ENCODE measurements at places on chromosomes 16 and 17.

GRCh38 chr16:2511996-2512734 is 1.6 kb upstream of the ATP6V0C start:
- DNase-seq: no peak

- DNase-seq: no peak
Observed at GRCh38 chr17:6304894-6305612, 129.9 kb downstream of the AIPL1 start.

DNA sequence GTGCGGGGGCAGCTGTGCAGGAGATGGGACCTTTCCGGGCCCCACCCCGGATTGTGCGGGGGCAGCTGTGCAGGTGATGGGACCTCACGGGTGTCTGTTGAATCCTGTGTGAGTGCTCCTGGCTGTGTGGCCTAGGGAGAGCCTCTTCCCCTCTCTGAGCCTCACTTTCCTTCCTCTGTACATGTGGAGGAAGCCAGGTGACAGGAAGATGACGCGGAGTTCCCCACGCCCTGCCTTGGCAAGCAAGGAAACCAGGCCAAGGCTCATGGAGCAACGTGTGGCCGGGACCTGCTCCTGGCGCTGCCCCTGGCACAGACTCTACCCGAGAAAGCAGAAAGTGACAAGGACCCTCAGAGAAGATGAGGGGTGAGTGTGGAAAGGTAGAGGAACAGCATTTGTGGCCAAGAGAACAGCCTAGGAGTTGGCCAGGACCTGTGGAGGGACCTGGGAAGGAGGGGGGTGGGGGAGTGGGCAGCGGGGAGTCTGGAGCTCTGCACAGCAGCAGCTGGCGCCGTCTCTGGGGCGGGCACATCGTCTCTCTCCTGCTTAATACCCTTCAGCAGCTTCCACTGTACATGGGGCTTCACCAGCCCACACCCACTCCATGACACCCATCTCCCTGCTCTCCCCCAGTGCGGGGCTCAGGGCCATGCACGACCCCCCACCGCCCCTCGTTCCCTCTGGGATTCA is 38.4 kb upstream of the PABPN1L start:
- DNase-seq: no peak

- no peak for DNase-seq
Observed at GRCh38 chr16:22969567-22969966, 155.6 kb downstream of the HS3ST2 start.

- DNase-seq: no peak
Observed at GRCh38 chr17:43853546-43853945, 6.6 kb downstream of the CD300LG start.

DNA sequence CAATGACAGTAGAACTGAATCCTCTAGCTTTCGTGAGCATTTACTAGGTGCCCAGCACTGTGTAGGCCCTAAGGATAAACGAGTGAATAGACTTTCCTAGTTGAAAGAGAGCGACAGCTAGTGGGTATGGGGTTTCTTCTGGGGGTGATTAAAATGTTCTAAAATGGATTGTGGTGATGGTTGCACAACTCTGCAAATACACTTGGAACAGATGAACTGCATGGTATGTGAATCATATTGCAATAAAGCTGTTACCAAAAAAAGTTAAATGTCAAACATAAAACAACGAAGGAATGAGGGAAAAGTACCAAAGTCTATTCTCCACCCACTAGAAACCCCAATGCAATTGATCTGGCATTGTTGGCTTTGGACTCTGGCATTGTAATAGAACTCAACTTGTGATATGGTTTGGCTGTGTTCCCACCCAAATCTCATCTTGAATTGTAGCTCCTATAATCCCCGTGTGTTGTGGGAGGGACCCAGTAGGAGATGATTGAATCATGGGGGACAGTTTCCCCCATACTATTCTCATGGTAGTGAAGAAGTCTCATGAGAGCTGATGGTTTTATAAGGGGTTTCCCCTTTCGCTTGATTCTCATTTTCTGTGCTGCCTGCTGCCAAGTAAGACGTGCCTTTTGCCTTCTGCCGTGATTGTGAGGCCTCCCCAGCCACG is 70.5 kb downstream of the MARF1 start:
- DNase-seq: no peak

DNA sequence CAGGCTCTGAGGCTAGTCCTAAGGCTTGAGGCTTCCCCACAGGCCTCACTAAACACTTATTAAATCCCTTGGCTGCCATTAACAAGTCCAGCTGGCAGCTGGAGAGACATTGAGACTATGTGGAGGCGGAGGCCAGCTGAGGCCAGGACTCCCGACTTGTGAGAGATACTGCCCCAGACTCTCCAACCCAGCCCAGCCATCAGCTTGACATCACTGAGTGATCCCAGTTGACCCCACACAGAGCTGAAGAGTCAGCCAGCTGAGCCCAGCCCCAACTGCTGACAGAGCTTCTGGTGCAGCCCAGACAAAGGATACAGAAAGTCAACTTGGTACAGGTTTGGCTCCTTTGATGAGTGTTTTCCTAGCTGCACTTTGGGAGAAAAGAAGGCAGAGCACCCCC is 343.1 kb downstream of the C16orf95 start:
- no peak for DNase-seq

DNA sequence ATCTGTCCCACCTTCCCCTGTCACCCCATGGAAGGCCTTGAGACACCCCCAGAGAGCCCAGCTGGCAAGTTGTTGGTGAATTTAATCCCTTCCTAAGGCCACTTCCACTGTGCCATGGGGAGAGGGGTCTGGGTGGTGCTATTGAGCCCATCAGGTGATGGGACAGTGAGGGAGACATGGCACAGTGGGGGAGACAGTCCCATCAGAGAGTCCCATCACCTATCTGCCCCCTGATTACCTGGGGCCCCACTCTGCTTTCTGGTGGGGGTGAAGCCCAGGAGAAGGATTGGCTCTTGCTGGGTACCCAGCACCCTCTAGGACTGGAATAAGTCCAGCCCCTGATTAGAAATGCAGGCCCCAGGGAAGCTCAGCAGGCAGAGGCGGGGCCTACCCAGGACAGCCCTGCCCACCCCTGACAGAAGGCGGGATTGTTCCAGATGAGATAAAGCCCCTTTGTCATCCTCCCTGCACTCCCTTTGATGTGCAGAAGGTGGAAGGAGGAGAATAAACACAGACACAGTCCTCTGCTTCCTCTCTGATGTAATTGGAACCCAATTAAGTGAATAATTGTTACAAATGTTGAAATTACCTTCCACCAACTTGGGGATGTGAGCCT is 18.9 kb downstream of the TMEM132E start:
- no peak for DNase-seq

GRCh38 chr17:76147211-76148014 is 6.4 kb upstream of the FOXJ1 start:
- no peak for DNase-seq

GRCh38 chr16:56401482-56401881 is 23.9 kb downstream of the AMFR start:
- DNase-seq: no peak

DNA sequence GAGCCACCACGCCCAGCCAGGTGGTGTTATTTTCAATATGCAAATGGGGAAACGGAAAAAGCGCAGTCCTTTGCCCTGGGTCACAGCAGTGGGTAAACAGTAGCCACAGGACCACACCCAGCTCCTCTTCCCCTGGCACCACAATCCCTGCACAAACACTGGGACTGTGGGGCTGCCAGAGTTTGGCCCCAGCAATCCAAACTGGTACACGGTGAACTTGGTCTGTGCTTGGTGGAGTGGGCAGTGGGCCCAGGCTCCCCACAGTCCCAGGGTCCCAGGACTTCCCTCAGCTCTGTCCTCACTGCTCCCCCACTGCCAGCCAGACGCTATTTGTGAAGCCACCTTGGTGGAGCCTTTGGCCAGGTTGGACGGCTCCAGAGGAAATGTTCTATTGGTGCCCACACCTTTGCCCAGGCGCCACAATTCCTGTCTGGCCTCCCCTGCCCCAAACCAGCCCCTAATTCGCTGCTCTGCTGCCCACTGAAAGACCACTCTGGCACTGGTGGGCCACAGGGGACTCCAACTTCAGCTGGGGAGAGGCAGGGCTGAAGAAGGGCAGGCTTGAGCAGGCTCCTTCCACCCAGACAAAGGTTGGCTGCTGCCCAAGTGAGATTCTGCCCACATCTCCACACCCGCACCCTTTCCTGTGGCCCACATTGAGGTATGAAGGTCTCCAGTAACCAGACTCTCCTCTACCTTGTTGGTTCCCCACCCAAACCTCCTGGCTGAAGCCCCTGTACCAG is 2.1 kb downstream of the CHAD start:
- no peak for DNase-seq

DNA sequence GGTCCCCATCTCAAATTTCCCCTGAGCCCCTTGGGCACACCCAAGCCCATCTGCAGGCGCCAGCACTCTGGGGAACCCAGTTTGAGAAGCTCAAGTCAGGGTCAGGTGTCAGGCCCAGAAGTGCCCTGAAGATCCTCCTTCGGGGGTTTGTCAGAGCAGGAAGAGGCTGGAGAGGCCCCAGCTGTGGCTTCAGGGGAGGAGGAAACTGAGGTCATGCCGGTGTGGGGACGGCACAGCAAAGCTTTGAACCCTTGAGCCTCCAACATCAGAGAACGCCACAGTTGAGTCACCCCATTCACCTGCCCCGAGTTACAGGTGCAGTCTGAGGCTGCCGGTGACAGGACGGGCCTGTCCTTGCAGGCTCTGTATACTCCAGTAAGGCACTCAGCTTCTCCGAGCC is 140.2 kb upstream of the CIBAR2 start:
- no peak for DNase-seq

GRCh38 chr17:30840771-30841170 is 9.0 kb downstream of the ATAD5 start:
- DNase-seq: no peak

GRCh38 chr16:9365370-9365728 is 273.9 kb downstream of the HAPSTR1 start:
- no peak for DNase-seq

DNA sequence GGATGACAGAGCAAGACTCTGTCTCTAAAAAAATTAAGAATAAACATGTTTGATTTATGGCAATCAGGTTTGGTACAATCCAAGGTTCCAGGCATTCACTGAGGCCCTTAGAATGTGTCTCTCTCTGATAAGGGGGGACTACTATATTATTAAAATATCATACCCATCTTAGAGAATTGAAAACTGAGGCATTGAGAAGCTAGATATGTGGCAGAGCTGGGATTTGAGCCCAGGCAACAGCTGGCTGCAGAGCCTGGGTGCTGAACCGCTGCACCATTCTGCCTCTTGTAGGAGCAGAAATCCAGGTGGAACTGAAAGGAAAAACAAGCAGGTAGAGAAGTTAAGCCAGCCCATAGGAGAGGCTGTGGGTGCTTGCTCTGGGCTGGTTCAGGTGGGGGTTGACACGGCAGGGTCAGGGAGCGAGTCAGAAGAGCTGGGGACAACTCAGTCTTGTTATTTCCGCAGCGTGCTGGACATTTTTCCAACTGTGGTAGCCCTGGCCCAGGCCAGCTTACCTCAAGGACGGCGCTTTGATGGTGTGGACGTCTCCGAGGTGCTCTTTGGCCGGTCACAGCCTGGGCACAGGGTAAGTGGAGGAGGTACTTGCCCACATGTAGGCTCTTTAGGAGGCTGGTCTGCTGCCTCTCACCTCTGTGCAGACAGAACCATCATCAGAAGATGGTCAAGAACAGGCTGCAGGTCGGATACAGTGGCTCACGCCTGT is 62.5 kb downstream of the WIPI1 start:
- no peak for DNase-seq
